ENCODE measurements at places on chromosomes 4 and X.

- DNase-seq, result no peak
Observed at GRCh38 chr4:156779774-156780173, 191.8 kb downstream of the PDGFC start.

GRCh38 chr4:140837736-140838135, 81.6 kb upstream of the TBC1D9 start:
- no peak for DNase-seq

DNA sequence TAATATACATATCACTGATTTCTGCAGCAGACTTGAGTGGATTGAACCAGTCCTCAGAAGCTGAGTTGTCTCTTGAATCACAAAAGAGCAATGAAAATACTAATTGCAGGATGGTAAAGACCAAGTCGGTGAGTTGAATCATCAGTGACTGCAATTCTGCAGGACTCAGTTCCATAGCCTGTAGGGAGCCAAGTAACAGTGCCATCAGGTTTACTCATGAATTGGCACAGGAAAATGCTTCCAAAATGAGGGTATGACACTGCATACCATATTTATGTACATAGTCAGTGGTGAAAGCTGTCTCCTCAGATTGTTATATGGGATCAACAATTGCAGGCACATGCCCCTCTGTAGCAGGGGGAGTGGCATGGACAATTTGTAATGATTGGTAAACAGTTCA, 192.8 kb downstream of the CCNG2 start:
- no peak for DNase-seq

GRCh38 chr4:41460641-41461040, 77.3 kb upstream of the LIMCH1 start:
- DNase-seq, result no peak

GRCh38 chrX:39577985-39578869, 519.5 kb downstream of the BCOR start:
- no peak for DNase-seq

DNA sequence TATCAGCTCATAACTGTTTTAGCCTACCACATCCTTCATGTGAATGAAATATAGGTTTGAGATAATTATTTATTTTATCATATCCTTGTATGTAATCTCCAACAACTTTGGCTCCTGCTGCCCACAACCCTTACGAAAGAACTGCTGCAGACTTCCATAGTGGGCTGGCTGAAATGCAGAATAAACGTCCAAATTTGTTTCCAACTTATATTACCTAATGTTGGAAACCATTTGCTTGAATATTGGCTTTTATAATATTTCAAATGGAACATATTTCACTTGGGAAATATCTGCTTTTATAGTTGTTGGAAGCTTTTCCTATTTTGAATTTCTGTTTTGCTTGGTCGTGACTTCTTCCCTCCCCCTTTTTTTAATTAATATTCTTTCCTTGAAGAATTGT, 45.0 kb upstream of the ITM2A start:
- no peak for DNase-seq

GRCh38 chr4:152459326-152459725, 76.6 kb downstream of the FBXW7 start:
- no peak for DNase-seq

GRCh38 chr4:7894677-7895181, 44.9 kb downstream of the AFAP1 start:
- no peak for DNase-seq

DNA sequence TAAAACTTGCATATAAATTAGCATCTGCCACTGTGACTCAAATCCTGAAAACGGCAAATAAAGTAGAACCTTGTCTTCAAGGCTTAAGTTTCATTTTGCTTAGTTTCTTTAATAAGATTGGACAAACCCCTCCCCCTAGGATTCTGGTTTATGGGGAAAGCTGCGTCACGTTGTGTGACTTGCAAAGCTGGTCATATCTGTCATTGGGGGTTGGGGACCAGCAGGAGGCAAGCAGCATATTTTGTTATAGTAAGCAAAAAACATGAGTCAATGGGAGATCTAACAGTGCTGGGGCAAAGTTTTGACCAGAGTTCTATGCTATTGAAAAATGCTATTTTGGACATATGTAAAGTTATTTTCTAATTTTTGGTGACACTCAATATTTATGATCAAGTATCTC, 407.3 kb downstream of the PCDH18 start:
- no peak for DNase-seq

DNA sequence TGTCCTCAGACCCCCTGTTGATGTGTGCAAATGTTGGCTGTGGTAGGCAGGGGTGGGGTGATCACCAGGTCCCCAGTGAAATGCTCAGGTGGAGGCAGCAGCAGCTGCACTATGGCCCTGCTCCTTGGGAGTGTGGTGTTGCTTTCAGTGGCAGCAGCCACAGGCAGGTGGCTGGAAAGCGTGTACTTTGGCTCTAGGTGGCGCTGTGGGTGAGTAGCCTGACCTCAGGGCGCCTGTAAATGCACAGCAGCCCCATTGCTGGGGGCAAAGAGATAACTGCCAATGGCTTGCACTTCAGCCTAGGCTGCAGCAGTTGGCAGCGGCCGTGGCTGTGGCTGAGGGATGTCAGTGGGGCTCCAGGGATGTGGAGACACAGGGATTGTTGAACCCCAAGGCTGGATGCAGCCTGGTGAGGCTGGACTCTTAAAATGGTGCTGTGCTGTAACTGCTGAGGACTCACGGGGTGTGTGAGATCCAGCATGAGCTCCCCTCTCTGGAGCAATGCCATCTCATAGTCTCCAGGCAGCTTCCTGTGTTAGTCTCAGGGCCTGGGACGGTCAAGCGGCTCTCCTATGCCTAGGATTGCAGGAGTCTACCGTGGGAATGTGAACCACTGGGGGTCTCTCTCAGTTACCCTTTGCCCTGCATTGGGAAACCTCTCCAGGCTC, 421.7 kb upstream of the HTR2C start:
- no peak for DNase-seq

DNA sequence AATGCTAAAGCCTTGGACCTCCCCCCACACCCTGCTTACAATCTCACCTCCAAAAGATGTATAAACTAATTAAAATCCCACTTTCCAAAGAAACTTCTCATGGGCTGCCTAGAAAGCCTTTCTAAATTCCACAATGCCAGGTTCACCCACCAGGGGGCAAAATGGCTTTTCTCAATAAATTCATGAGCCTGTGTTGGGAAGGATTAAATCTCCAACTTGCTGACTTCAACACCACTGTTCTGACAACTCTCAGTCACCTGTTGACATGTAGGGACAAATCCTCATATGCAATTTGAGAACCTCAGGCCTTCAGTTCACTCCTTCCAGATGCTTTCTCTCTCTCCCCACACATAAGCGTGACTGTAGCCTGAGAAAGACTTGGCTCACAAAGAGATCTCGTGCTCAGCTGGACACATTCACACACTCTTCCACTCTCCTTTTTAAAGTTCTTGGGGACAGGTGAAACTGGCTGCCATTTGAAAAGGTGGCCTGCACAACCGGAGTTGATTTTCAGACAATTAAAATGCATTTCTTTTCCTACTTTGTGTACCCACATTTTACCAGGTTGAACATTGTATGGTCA, 88.6 kb upstream of the PRPS2 start:
- no peak for DNase-seq

DNA sequence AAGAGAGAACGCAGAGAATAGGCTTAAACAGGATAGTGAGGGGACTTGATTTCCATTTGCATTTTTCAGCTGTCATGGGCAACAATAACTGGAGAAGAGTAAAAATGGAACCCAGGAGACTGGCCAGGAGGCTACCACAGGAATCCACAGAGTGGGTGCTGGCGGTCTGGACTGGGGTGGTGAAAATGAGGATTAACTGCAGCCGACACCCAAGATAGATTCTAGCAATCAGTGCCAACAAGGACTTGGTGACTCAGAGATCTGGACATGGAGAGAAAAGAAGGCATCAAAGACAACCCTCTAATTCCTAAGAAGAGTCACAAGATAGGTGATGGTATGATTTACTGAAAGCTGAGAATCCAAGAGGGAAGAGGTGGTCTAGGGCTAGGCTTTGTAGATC, 102.8 kb downstream of the ATP8A1 start:
- no peak for DNase-seq

DNA sequence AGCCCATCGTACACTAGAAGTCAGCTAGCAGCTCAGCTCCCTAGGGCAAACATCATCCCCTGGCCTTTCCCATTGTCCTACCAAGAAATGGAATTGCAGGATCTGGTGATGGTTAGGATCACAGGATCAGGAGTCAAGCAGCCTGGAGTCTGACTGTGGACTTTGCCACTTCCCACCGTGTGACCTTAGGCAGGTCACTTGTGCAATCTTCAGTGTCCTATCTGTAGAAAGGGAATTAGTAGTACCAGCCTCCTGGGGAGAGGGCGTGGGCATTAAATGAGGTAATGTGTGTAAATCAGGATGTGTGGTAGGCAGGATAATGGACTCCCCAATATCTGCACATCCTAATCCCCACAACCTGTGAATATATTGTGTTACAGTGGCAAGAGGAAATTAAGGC, 38.6 kb upstream of the APLN start:
- no peak for DNase-seq

- DNase-seq, result no peak
Observed at GRCh38 chr4:34633241-34633640, 1611.1 kb downstream of the ARAP2 start.

DNA sequence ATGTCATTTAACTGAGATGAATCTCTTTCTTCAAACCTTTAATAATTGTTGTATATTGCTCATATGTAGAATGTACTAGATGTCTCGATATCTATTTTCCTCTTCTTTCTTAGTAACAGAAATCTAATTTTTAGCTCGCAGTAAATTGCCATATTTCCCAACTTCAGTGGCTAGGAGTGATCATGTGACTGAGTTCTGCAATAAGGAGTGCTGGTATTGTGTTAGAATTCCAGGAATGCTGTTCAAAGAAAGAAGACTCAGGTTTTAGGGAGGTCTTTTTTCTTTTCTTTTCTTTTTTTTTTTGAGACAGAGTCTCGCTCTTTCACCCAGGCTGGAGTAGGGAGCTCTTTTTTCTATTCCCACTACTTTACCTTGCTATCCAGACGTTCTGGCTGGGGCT, 81.7 kb downstream of the SLC10A7 start:
- no peak for DNase-seq

DNA sequence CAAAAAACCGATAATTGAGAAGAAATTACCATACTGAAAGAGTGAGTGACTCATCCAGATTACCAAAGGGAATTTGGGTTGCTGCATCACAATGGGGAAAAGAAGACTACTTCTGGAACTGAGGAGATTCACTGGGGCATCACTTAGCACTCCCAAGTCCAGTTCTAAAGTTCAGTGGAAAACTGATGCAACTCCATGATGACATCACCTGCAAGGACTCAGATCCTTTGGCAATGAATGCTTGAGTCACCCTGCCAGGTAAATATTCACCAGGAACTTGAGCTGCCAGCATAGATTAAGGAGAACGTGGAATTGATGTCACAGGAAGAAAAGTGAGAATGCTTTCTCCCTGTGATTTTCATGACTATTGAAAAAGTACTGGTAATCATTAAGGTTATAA, 32.0 kb upstream of the SMIM10L2A start:
- no peak for DNase-seq

GRCh38 chrX:40749681-40750494, 14.5 kb upstream of the MED14 start:
- no peak for DNase-seq

DNA sequence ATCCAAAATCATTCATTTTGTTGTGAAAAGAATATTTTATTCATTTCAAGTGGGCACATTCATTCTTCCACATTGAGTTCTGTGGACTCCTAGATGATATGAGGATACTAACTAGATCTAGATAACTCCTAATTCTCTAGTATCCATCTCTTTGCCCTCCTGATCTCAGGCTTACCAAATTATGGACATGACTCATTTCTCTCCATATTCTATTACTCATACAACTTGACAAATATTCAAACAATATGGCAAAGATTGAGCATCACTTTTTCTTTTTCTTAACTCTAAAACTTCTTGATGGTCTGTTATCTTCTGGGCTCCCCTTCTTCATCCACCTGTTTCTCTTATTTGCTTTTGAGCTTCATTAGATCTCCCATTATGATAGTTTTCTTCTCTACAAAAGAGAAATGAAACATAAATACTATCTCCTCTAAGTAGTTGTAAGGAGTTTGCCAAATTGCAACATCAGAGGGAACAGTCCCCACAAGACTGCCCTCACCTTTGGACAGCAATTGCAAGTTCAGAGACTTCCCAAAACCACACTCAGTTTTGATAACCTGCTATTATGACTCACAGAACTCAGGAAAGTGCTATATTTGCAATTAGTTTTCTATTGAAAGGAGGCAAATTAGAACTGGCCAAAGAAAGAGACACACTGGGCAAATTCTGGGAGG, 422.9 kb downstream of the SPRY1 start:
- no peak for DNase-seq

- DNase-seq, result no peak
Observed at GRCh38 chrX:115226929-115227328, 7.0 kb downstream of the LRCH2 start.

GRCh38 chrX:34555481-34555880, 101.6 kb downstream of the TMEM47 start:
- DNase-seq, result no peak

DNA sequence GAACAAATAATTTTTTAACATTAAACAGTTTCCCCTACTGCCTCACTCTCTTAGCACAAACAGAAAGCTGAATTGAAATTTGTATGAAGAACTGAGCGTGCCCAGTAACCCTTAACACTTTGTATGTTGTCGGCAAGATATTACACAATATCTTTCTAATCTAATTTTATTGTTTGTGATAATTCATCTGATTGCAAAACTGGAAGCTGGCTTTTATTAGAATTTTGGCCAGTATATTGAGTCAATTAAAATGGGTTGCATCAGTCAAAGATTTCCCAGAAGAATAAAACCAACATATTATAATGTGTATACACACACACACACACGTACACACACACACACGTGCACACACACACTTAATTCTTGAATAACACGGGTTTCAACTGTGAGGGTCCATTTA, 2332.1 kb downstream of the PCDH7 start:
- DNase-seq, result no peak

GRCh38 chr4:80613470-80613869, 277.9 kb downstream of the CFAP299 start:
- no peak for DNase-seq

DNA sequence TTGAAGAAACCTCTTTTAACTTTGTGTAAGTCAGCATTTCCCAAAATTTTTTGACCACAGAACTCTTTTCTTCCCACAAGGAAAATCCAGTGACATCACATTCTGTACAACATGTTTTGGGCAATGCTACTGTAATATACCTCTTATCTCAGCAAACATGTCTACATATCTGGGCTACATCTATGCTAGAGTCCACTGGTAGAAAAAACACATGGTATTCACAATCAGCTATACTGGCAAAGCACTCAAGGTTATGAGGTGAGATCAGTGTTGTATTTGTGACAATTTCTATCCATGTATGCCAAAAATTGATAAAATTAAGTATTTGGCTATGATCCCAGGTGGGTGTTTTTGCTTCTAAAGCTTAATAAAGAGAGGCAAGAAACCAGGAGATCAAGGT, 98.0 kb downstream of the ATP11C start:
- DNase-seq, result no peak

- DNase-seq, result no peak
Observed at GRCh38 chrX:10781847-10782530, 161.6 kb upstream of the MID1 start.

Measured in stimulated activated CD8-positive, alpha-beta memory T cell treated with anti-CD3 and anti-CD28 coated beads, Interleukin-2, amount 100 ng/mL, for 1 hour (primary cell).